ENCODE measurements at places on chromosomes 3 and 15.

DNA sequence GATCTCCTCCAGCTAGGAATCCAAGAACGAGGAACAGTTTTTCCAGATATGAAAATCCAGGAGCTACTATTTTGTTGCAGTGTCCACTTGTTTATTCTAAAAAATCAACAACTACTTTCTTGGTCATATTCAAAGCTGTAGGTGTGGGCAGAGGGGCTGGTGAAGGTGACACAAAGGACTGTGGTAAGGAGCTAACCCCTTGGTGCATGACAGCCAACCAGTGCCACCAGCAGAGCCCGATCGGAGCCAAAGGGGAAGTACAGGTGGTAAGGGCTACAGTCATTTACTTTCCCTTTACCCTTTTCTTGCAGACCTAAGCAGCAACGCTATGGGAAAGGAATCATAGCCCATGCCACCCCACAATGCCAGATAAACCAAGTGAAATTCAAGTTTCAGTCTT, 30.7 kb downstream of the PLA1A start:
- DNase-seq: no peak

GRCh38 chr3:190150681-190151080, 30.0 kb upstream of the P3H2 start:
- DNase-seq: no peak

DNA sequence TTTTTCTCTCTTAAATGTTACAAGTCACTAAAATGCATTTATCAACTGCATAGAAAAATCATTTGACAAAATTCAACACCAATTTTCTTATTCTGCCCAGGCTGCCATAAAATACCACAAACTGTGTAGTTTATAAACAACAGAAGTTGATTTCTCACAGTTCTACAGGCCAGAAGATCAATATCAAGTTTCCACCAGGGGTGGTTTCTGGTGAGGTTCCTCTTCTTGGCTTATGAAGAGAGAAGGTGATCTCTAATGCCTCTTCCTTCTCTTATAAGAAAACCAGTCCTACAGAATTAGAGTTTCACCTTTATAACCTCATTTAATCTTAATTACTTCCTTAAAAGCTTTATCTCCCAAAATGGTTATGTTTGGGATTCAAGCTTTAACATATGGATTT, 10.9 kb upstream of the CD200R1L start:
- DNase-seq: no peak

- no peak for DNase-seq
Measured at GRCh38 chr3:121817753-121818152, 17.1 kb downstream of the IQCB1 start.

GRCh38 chr15:99409560-99409959, 156.2 kb upstream of the MEF2A start:
- DNase-seq: no peak

- DNase-seq: no peak
Measured at GRCh38 chr3:11197484-11197883, 43.2 kb downstream of the HRH1 start.

GRCh38 chr15:83327041-83327440, 42.6 kb upstream of the BNC1 start:
- DNase-seq: no peak

GRCh38 chr15:98647774-98648653, at the start of gene IGF1R:
Gene IGF1R (plus strand): TSS chr15:98648539. CDS start chr15:98649582, 1,043 bp downstream.
- DNase-seq: peak; percentile 62

GRCh38 chr3:151328298-151328995, 902 bp downstream of the P2RY13 start:
- DNase-seq: no peak

GRCh38 chr3:194711913-194712312, 26.2 kb downstream of the FAM43A start:
- no peak for DNase-seq

GRCh38 chr3:41178576-41178975, 20.7 kb upstream of the CTNNB1 start:
- no peak for DNase-seq

GRCh38 chr3:56693750-56694149, 10.7 kb upstream of the TASOR start:
- no peak for DNase-seq

Measured in effector CD4-positive, alpha-beta T cell (primary cell).